ENCODE measurements at places on chromosomes 3 and 15. TPM values are rescaled to one million over a fixed set of nuclear protein-coding genes. Genes with fewer than 3 reads are reported as not detected.

GRCh38 chr3:138434276-138434874 lies at the start of gene ESYT3:
Gene ESYT3 (plus strand): TSS chr3:138434616. CDS start chr3:138434799, 183 bp downstream.
- peak within 1 kb of the TSS; percentile 68 for H3K4me3 ChIP-seq
- no peak within 1 kb of the TSS for H3K27ac ChIP-seq
- peaks cover 3% of the 10 kb centered on the region for H3K4me1 ChIP-seq
- H3K36me3 ChIP-seq: peaks cover 4% of the 10 kb centered on the region
- H3K27me3 ChIP-seq: peaks cover 59% of the 10 kb centered on the region

DNA sequence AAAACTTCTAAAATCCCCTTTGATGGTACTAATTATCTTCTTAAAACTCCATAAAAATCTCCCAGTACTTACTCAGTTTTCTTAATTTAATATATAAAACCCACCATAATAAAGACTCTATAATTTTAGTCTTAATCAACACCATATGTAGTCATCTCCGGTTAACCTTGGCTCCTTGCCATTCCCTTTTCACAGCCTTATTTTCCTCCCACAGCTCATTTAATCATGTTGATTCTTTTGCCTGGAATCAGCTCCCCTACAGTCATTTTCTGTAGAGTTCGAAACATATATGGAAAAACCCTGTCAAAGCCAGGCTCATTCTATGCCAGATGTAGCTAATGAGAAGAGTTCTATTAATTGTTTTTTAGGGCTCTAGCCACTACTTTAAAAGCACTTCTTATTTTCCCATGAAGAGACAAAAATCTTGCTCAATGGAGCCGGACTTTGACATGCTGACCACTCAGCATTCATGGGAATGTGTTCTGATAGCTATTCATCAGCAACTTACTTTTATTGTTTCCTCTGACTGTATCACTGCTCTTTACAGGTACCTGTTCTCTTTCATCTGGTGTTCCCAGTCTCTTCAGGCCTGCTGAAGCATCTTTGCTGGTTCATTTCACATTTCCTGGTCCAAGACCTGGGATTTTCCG lies 573.4 kb downstream of the NAALADL2 start:
- H3K27me3 ChIP-seq: no peaks in the 10 kb centered on the region
- no peaks in the 10 kb centered on the region for H3K36me3 ChIP-seq
- no peak overlapping the region for H3K4me3 ChIP-seq
- peak overlapping the region; percentile 75 for H3K27ac ChIP-seq
- DNase-seq: no peak

DNA sequence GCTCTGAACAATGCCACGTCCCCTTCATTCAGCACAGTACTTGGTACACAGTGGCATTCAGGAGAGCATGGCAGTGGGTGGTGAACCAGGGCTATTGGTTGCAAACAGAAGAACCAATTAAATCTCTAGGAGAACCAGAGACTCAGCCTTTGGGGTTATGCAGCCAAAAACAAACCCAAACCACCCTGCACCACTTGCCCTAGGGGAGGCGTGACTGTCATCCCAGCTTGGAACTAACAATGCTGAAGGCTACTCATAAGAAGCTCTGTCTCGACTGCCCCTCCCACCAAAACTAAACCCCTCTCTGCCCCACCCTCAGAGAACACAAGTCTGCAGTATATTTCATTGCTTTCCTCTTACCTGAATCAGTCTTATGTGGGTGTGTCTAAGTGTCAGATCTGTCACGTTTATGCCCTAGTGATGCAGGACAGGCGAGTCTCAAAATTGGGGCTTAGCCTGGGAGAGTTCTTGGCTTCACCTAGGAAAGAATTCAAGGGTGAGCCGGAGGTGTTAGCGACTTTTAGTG lies 15.2 kb upstream of the KLHL40 start:
- peaks cover 2% of the 10 kb centered on the region for H3K4me1 ChIP-seq
- no peaks in the 10 kb centered on the region for H3K36me3 ChIP-seq
- H3K27ac ChIP-seq: no peak overlapping the region
- no peak overlapping the region for H3K4me3 ChIP-seq
- no peak for DNase-seq

- no peak for DNase-seq
- H3K27ac ChIP-seq: no peak overlapping the region
- peaks cover 7% of the 10 kb centered on the region for H3K27me3 ChIP-seq
Observed at GRCh38 chr3:153818338-153818737, 302.9 kb upstream of the ARHGEF26 start.

- no peak overlapping the region for H3K27ac ChIP-seq
- H3K27me3 ChIP-seq: no peaks in the 10 kb centered on the region
- H3K4me3 ChIP-seq: no peak overlapping the region
- no peak for DNase-seq
- H3K36me3 ChIP-seq: no peaks in the 10 kb centered on the region
Observed at GRCh38 chr15:97410897-97411575, 549.5 kb upstream of the ARRDC4 start.

GRCh38 chr15:30001602-30002001 lies 81.2 kb upstream of the GOLGA8J start:
- peaks cover 28% of the 10 kb centered on the region for H3K27me3 ChIP-seq
- DNase-seq: no peak
- no peak overlapping the region for H3K4me3 ChIP-seq
- H3K36me3 ChIP-seq: no peaks in the 10 kb centered on the region
- H3K4me1 ChIP-seq: peaks cover 11% of the 10 kb centered on the region

DNA sequence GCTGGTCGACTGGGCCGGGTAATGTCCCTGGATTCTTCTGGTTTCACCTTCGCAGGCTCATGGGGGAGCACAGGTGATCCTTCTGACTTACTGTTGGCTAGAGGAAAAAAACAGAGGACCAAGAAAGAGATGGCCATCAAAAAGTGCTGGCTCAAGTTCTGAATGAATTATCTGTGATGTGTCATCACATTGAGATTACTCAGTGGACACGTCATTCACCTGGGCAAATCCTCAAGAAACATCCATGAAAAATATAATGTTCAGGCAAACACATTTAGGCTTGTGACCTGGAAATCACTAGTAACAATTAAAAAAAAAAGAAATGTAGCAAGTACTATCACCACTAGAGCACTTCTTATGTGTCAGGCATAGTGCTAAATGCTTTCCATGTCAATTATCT lies 81.5 kb upstream of the SLC2A2 start:
- H3K27ac ChIP-seq: no peak overlapping the region
- DNase-seq: no peak
- no peaks in the 10 kb centered on the region for H3K27me3 ChIP-seq

DNA sequence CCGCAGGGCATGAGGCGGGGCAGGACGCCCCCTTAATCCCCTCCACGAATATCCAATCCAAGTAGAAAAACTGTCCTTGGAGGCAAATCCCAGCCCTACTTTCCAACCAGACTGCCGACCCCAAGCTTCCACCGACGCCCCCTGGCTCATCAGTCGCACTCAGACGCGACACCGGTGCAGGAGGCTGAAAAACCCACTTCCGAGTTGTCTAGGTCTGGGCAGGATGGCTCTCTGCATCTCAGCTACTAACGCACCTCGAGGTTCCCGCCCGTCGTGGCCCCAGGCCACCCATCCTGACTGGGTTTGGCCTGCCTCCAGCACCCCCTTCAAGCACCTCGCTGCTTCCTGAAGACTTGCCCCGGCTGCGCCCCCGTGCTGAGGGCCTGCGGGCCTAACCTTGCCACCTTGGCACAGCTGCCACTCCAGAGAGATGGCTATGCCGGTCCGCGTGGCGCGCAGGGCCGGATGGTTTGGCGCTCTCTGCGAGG lies 15.5 kb downstream of the RGMA start:
- H3K4me3 ChIP-seq: peak overlapping the region; percentile 78
- H3K4me1 ChIP-seq: peaks cover 31% of the 10 kb centered on the region
- H3K27me3 ChIP-seq: peaks cover 35% of the 10 kb centered on the region
- no peaks in the 10 kb centered on the region for H3K36me3 ChIP-seq
- peak overlapping the region; percentile 59 for H3K27ac ChIP-seq

DNA sequence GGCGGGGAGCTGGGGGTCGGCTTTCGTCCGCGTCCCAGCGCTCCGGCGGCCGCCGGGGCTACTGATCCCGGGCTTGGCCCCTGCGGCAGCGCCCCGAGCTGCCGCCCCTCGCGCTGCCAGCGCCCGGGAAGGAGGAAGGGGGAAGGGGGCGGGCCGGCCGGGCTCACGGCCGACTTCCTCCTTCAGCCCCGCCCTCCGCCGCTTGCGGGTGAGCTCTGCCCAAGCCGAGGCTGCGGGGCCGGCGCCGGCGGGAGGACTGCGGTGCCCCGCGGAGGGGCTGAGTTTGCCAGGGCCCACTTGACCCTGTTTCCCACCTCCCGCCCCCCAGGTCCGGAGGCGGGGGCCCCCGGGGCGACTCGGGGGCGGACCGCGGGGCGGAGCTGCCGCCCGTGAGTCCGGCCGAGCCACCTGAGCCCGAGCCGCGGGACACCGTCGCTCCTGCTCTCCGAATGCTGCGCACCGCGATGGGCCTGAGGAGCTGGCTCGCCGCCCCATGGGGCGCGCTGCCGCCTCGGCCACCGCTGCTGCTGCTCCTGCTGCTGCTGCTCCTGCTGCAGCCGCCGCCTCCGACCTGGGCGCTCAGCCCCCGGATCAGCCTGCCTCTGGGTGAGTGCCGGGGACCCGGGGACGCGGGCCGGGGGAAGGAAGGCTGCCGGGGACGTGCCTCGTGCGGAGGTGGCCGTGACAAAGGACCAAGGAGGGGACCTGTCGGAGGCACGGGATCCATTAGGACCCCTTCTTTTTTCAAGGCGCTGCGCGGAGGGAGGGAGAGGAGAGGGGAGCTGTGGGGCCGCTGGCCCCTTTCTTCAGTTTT lies at the start of gene SEMA4B:
SEMA4B (plus strand) TSS at position 201 of the 814 bp plus-strand sequence; CDS start at position 450, 249 bp downstream.
- H3K27me3 ChIP-seq: no peaks in the 10 kb centered on the region
- DNase-seq: no peak
- peak within 1 kb of the TSS; percentile 52 for H3K27ac ChIP-seq
- H3K4me3 ChIP-seq: peak within 1 kb of the TSS; percentile 83
- H3K4me1 ChIP-seq: peaks cover 21% of the 10 kb centered on the region

DNA sequence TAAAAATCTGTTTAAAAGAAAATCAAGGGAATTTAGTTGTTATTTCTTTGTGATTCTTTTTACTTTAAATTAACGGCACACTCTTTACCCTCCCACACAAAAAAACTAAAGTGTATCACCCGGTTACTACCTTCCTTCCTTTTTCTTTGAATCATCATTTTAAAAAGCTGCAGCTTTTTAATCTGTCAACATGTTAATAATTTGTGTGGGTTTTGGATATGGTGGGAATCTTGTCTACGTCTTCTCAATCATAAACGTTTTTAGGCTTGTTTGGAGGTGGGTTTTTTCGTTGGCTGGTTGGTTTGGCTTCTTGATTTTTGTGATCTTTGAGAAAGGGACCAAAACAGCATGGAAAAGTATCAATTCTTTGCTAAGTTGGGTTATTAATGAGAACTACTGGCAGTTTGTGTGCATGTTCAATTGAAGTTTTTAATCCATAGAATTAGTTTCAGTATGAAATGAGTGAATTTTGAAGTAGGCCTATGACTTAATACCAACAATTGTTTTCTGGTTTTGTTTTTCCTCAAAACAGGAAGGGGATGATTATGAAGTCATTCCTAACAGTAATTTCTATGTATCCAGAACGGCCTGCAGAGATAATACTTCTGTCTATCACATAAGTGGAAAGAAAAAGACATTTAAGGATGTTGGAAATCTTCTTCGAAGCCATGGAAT lies 4.5 kb downstream of the SMC4 start:
- H3K4me1 ChIP-seq: peaks cover 48% of the 10 kb centered on the region
- DNase-seq: no peak
- peak overlapping the region; percentile 99 for H3K27ac ChIP-seq
- H3K4me3 ChIP-seq: peak overlapping the region; percentile 89

- H3K4me3 ChIP-seq: no peak overlapping the region
- peaks cover 28% of the 10 kb centered on the region for H3K27me3 ChIP-seq
- H3K27ac ChIP-seq: no peak overlapping the region
- H3K4me1 ChIP-seq: peaks cover 27% of the 10 kb centered on the region
- H3K36me3 ChIP-seq: no peaks in the 10 kb centered on the region
Observed at GRCh38 chr15:74262625-74263024, 26.5 kb downstream of the CCDC33 start.

DNA sequence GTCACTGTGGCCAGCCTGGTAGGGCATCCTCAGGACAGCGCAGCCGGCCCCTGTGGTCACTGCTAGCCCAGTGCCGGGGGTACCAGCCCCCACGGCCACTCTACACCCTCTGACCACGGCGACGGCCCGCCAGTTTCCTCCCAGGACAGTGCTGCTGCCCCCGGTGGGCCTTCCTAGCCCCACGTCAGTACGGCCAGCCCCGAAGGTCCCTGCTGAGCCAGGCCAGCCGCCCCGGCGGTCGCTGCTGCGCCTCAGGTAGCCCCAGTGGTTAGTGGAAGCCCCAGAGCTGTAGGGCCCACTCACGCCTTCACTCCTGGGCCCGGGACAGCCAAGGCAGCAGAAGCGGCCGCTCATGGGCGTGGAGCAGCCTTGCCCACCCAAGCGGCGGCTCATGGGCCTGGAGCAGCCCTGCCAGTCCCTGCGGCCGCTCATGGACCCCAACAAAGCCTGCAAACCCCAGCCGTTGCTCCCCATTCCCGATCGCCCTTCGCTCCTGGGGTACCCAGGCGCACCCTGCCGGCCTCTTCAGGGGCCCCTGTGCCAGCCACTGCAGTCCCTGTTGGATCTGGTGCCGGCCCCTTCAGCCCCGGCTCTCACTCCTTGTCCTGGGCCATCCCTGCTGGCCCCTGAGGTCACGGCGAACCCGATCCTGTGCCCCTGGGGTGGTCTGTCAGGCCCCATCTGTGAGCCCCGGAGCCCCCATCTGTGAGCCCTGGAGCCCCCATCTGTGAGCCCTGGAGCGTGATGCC lies 9.5 kb upstream of the ROPN1B start:
- no peaks in the 10 kb centered on the region for H3K4me1 ChIP-seq
- no peak overlapping the region for H3K27ac ChIP-seq
- H3K36me3 ChIP-seq: no peaks in the 10 kb centered on the region
- peak; percentile 85 for DNase-seq
- H3K4me3 ChIP-seq: no peak overlapping the region
- peaks cover 22% of the 10 kb centered on the region for H3K27me3 ChIP-seq

DNA sequence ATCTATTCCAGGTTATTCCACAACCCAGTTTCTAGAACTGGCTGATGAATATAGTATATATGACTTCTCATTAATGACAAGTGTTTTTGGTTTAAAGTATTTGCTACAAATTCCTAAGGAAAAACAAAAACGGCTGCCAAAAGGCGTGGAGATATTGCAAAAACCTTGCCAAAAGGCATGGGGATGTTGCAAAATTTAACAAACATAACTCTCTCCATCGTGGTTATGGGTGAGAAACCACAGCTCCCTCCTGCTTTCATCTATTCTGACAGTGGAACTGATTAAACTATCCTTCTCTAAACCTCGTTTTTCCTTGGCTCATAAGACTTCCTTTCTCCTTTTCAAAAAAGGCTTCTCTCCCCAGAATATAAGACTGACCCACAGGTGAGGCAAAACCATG lies 342.0 kb upstream of the PDZRN3 start:
- no peak overlapping the region for H3K4me3 ChIP-seq
- H3K27me3 ChIP-seq: peaks cover 13% of the 10 kb centered on the region
- H3K4me1 ChIP-seq: no peaks in the 10 kb centered on the region
- DNase-seq: no peak

DNA sequence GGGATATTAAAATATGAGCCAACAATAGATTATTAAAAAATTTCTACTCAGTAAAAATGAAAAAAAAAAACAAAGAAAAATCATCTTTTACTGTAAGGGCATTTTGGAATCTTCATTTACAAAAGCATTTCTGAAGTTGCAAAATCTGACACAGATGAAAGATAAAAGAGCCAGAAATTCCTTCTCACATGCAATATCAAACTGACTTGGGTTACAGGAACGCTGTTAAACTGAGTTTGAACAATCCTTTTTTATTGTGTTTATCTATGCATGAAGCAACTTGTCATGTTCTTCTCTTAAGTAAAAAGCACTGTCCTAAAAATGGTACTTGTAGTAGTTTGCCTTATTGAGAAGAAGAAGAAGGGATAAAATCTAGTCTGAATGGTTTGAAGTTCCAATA lies 468.5 kb upstream of the KCNMB2 start:
- H3K27me3 ChIP-seq: no peaks in the 10 kb centered on the region
- H3K27ac ChIP-seq: no peak overlapping the region
- H3K4me1 ChIP-seq: peaks cover 6% of the 10 kb centered on the region

The MYRIP gene
- 0.62 TPM for total RNA-seq

The PSTPIP1 gene
- total RNA-seq: not detected

The GLDN gene
- total RNA-seq: not detected

The LSAMP gene
- total RNA-seq: 4.4 TPM

The KLHL40 gene
- not detected for total RNA-seq

Measured in osteocyte (in vitro differentiated cells).